Stimulated activated CD4-positive, alpha-beta T cell treated with anti-CD3 and anti-CD28 coated beads, Interleukin-4, amount 100 ng/mL, for 24 hours (primary cell): ENCODE measurements at places on chromosomes 3 and 15.

DNA sequence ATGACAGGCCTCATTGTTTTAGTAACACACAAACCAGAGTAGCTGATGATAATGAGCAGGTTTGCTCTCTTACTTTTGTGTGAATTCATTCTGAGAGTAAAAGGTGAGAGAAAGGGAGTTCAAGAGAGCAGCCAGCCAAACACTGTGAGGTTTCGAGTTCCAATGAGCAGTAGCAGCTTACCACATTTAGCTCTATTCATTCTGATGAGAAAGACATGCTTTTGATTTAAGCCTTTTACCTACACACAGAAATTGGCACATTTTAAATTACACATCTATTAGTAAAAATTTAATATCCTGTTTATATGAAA lies 28.0 kb downstream of the GLDN start:
- no peak for DNase-seq

DNA sequence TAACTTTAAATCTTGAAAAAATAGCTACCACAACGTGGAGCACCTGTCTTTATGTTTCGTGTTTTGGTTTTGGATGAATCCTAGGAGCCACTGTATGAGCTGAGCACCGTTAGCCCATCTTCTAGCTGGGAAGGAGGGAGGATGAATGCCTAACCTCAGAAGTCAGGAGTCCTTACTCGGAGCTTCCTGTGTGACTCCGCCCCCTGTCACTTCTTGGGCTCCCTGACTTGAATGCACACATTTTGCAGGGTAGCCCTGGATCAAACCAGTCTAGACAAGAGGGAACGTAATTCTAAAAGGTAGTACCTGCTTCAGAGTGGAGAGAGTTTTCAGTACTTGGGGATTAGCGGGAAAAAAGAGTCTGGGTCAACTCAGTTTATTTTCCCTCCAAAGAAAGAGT lies 5.3 kb downstream of the GABRA5 start:
- DNase-seq: no peak

DNA sequence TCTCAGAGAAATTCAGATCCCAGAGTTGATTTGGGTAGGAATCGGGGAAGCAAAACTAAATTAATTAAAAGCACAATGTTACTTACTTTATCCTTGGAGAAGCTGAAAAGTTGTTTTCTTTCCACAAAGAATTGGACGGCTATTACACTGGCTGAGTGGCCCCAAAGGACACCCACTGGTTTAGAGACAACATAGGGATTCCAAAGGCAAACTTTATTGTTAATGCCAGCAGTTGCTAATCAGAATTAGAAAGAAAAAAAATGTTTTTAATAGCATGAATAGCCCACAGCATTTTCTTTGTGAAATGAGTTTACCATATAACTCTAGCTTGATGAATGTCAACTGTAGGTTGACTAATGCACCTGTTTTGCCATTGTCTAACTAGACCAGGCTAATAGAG lies 51.7 kb downstream of the WDR49 start:
- no peak for DNase-seq

- DNase-seq: no peak
These were observed 31.6 kb upstream of the UBXN7 start for GRCh38 chr3:196463804-196464203.

- DNase-seq: no peak
These were observed 72.3 kb downstream of the SLCO3A1 start for GRCh38 chr15:91925794-91926193.

DNA sequence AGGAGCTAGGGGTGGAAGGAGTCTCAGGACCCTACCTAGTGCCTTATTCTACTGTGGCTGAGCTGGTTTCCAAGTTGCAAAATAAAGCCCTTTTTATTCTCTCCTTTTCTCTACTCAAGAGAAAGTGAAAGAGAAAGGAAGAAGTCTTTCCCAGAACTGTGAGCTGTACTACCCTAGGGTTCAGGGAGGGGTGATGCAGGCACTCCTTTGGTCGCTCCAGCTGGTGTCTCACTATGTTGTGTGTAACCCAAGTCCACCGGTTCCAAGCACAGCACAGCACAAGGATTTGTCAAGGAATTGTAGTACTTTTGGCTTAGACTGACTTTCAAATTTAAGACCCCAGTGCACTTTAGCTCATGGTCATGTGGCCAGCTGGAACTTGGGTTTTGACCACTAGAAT lies 1721.7 kb downstream of the OTOL1 start:
- DNase-seq: no peak

DNA sequence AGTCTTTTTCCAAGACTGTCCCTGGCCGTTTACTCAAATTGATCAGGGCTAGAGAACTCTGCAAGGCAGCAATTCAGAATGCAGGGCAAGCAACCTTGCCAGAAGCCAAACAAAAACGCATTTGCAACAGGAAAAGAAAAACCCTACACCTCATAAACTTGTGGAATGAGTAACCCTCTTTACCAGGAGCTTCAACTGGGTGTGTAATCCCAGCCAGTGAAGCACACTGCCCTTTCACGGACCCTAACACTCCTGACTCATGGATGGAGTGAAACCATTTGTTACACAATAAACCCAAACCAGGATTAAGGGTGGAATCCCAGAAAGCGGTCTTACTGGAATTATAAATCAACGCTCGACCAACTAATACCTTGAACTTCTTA lies 14.8 kb upstream of the LDHAL6B start:
- no peak for DNase-seq

DNA sequence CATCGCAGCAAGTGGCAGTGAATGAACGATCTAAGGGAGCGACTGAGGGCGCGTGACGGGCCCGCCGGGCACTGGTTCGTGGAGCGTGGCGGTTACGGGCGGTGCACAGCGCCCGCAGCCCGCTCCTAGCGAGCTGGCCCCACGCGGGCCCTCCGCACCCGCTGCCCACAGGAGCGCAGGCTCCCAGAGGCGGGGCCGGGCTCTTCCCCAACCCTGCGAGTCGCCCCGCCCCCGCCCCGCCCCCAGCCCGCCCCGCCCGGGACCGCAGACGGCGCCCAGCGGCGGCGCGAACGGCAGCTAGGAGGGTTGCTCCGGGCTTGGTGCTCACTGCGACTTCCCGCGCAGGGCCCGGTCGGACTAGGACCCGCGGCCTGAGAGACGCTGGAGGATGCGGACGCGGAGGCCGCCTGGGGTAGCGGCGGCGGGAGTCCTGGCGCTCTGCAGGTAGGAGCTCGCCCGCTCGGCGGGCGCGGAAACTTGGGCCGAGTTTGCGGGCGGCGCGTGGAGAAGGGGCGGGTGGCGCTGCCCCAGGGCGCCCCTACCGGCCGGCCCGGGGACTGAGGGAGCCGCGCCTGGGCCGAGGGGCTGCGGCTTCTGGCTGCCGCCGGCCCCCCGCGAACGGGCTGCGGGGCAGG lies at the start of gene C15orf39:
C15orf39 (plus strand) TSS at position 267 of the 635 bp plus-strand sequence. CDS start 4,167 bp downstream, outside the sequence.
- DNase-seq: peak; percentile 70

GRCh38 chr3:25663347-25663868 lies 1.3 kb downstream of the TOP2B start:
- peak; percentile 18 for DNase-seq

DNA sequence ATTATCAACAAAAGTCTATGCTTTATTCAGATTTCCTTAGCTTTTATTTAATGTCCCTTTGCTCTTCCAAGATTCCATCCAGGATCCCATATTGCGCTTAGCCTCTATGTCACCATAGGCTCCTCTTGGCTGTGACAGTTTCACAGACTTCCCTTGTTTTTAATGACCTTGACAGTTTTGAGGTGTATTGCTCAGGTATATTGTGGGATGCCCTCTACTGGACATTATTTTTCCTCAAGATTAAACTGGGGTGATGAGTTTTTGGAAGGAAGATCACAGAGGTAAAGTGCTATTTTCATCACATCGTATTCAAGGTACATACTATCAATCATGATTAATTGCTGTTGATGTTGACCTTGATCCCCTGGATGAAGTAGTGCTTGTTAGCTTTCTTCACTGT lies 99.1 kb upstream of the SMAD3 start:
- DNase-seq: no peak

DNA sequence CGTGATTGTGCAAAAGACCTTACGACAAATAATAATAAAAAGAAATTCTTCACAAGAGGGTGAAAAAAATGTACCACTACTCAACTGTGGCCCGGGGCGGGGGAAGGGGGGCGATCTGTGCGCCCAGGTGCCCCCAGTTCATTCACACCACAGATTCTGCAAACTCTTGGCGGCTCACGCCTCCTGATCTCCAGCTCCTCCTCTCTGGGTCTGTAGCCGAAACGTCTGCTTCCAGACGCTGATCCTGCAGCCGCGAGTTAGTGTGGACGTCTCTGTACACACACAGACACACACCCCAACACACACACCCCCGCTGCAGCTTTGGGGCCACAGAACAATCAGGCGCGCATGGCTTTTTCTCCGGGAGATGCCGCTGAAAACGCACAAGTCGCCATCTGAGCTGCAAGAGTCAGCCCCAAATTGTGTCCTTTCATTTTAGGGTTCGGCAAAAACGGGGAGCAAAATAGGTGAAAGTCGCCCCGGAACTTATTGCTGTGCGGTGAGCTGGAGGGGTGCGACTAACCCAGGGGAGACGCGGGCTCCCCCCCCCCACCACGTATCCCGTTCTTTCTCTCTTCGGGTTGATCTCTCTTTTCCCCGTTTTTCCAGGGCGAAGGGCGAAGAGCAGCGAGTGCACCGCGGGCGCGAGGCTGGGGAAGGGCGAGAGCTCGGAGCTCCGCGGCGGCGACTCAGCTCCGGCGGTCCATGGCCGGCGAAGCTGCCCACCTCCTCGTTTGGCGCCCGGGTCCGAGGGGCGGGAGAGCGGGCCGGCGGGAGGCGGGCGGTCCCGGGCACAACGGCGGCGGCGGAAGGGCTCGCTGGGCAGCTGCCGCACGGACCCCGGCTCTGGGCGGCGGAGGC lies 505 bp upstream of the WNT5A start:
- no peak for DNase-seq

- peak; percentile 59 for DNase-seq
These were observed 225.1 kb upstream of the C2CD4B start for GRCh38 chr15:62389885-62390790.

DNA sequence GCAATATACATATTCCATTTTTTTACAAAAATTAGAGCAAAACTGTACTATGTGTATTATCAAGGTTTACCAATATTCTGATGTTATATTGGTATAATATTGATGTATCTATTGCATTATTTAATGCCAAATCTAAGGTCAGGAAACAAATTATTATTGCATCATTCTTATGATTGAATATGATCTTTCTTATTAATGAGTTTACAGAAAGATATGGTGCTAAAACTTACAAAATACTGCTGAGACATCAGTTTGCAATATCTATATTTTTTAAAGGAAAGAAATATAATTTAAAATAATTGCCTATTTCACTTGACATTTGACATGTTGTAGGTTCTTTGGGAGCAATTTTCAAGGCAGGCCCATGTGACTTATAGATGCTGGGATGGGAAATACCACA lies 357.6 kb downstream of the NLGN1 start:
- DNase-seq: no peak

DNA sequence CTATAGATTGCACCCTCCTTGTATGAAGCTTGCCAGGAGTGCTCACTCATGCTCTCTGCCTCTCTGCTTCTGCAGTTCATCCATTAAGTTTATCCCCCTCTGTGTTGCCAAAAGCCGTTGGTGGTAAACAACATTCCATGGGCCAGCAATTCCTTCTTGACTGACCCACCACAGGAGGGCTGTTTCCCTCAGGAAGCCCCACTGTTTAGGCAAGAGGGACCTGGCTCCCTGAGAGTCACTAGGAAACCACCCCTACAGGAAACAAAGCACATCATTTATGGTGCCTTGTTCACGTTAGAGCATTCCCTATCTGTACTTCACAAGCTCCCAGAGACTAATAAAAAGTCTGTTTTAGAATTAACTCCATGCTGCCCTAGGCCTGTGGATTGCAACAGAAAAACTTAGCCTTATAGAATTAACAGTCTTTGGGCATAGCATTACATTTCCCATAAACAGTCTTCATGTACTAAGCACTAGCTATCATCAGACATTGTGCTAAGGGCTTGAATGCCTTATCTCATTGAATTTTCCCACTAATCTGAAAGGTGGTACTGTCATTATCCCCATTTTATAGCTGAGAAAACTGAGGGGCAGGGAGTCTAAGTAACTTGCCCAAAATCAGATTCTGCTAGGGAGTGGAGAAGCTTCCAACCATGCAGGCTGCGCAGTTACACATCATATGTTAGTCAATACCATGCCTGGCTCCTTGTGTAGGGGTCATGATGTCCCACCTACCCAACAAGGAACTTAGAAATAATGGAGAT lies 149.9 kb downstream of the SHQ1 start:
- no peak for DNase-seq

GRCh38 chr15:72735111-72735510 lies 48.4 kb downstream of the ADPGK start:
- no peak for DNase-seq

DNA sequence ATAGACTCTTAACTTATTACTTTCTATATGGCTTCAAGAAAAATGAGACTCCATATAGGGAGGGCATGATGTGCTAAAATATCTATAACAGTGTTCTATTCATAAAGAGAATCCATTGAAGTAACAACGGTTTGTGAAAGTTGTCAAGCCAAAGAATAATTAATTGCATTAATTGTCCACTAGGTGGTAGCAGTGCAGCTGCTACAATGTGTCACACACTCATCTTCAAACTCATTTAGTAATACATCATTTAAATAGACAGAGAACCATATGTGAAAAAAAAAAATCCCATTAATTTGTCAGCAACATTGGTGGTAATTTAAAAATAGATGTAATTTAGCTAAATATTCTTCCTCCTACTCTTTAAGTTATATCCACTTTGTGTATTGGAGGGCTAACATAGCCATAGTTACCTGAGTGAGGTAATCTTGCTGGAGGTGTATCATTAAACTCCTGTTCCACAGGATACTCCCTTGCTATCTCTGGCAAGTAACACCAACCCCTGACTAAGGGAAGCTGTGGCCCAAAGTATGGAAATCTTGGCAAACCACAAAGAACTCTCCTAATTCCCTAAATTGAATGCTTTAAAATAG lies 3.7 kb upstream of the CPA3 start:
- no peak for DNase-seq
